ENCODE measurements at places on chromosomes 5 and 9.

DNA sequence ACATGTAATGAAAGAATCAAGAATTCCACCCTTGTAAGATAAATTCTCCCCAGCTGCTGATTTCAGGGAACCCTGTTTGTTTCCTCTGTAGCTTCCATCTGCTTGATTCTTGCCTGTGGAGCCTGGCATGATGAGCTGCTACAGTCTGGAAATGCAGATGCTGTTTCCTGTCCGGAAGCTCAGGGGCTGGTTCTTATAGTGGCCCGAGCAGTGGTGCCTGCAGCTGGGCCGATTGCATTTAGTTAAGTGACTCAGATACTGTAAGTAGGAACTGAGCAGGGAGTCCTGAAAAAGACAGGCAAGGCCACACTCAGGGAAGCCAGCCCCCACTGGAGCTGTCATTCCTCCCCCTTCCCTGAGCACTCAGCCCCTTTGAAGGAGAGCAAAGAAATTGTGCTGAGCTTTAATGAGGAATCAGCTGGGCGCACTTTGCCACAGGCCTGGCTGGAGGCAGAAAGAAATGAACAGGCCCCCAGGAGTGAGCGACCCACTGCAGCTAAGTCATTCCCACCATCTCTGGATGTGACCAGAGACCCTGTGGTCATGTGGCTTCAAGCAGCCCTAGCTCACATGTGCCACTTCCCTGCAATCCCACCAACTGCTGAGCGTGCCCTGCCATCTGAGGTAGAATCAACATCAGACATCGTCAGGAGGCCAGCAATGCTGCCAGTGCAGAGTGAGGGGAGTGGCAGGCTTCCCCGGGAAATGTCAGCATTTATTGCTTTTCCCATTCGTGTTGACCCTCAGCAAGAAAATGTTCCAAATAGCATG lies 206.0 kb upstream of the WWC1 start:
- no peak for DNase-seq

DNA sequence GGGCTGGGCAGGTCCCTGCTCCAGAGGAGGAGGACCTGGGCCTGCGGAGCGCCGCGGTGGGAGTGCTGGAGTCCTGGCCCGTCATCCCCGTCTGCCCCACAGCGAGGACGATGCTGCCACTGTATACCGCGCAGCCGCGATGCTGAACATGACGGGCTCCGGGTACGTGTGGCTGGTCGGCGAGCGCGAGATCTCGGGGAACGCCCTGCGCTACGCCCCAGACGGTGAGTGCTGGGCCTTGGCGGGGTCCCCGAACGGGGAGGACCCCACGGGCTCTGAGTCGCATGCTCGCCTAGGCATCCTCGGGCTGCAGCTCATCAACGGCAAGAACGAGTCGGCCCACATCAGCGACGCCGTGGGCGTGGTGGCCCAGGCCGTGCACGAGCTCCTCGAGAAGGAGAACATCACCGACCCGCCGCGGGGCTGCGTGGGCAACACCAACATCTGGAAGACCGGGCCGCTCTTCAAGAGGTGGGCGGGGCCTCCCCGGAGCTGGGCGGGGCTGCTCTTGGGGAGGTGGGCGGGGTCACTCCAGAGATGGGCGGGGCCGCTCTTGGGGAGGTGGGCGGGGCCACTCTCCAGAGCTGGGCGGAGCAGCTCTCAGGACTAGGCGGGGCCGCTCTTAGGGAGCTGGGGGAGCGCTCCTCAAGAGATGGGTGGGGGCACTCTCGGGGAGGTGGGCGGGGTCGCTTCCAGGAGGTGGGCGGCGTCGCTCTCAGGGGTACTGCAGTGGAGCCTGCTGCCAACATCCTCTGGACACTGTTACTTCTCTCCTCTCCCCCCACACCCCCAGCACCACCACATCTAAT lies 13.1 kb downstream of the LRRC26 start:
- no peak for DNase-seq

- no peak for DNase-seq
These were observed 22.1 kb upstream of the COL5A1 start for GRCh38 chr9:134619448-134619982.

DNA sequence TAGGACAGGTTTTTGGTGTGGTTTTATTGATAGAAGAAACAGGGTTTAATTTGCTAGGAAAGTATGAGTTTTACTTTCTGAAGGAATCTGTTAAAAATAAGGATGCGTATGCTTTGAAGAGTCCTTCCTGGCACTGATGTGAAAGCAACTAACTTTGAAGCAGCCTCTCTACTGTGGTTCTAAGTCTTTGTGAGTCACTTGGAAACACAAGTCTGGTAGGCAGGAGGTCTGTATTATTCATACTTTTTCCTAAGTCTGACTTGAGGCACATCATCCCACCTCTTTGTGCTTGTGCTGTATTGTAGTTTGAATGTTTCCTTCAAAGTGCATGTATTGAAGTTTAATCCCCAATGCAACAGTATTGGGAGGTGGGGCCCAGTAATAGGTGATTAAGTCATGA lies 129.0 kb downstream of the TAF11L14 start:
- no peak for DNase-seq

GRCh38 chr9:5554254-5554653 lies 43.9 kb downstream of the PDCD1LG2 start:
- DNase-seq = no peak

Measured in cortex of kidney (tissue), 1 donor.